ENCODE measurements at places on chromosomes 7 and 10.

- no peak for DNase-seq
Measured at GRCh38 chr7:55305135-55305534, 60.0 kb upstream of the LANCL2 start.

GRCh38 chr7:33529070-33529469 lies 376.3 kb upstream of the BMPER start:
- DNase-seq = no peak

- DNase-seq = no peak
Measured at GRCh38 chr7:132871419-132871818, 210.5 kb downstream of the CHCHD3 start.

DNA sequence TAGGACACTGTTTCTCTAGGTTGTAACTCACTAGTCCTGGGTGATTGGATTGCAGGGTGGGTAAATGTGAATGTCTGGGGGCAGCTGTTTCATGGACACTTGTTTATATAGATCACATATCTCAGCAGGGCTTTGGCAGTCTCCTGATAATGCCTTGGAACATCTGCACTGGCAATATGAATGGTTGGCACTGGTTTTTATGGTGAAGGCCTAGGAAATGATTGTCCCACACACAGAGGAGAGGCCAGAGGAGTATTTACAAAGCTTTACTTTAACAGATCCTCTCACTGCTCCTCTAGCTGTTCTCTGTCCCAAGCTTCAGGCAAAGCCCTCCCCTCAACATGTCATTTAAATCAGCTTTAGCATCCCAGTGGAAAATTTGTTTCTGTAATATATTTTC lies 171.3 kb upstream of the STEAP4 start:
- DNase-seq = no peak
